Stimulated activated CD4-positive, alpha-beta T cell treated with anti-CD3 and anti-CD28 coated beads, TNF-alpha, amount 100 ng/mL, for 1 hour (primary cell): ENCODE measurements at places on chromosomes 12 and 14.
A peak's percentile ranks its signal among the peaks of the same experiment; 100 is the strongest.

- no peak for DNase-seq
Observed at GRCh38 chr12:70176290-70176689, 66.9 kb upstream of the CNOT2 start.

- DNase-seq = no peak
Observed at GRCh38 chr12:51926718-51927117, 19.4 kb downstream of the ACVRL1 start.

DNA sequence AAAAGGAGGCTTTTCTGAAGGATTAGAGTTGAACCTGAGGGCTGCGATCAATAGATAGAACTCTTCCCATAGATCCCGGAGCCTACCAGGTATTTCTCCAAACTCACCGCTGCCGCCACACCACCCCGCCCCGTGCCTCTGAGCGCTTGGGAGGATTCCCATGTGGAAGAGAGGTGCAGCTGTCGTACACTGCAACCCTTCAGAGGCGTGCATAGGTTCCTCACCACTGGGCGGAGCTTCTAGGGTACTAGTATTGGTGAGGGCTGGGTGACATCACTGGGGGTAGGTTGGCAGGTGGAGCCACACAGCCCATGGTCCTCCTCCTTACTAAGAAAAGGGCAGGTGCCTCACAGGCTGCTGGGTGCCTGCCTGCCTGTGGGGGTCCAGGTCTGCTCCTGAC, 127.0 kb downstream of the TSPAN9 start:
- no peak for DNase-seq

DNA sequence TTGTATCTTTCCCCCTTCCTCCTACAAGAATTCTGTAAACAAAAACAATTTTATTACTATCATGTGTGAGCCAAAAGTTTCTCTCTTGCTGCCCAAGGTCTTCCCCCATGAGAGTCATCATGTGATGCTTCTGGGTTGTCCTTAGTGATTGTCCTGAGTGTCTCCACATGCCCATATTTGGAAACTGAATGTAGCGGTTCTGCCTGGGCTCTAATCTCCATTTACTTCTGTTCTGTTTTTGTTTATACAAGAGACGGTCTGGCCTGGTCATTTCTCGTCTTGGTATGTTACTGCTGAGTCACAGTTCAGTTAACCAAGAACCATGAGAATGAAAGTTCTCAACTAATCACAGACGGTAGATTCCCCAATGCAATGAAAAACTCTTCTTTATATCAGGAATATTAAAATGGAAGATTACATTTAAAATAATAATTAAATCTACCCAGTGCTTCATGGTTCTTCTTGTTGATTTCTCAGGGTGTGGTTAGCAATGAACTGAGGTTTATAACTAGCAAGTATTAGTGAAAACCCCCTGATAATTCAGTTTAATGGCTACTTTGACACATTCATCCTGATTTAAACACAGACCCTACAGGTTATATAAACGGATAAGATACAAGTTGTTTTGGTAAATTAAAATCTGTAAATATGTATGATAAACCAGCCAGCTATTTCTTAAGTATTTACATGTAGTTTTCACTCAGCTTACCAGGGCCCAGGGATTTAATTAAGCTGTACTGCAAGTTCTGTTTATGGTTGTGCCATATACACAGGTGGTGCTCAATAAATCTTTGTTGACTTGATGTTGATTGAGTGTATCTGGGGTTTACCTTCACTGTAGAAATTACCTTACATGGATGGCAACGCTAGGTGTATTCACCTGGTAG, 81.1 kb downstream of the PELI2 start:
- no peak for DNase-seq

DNA sequence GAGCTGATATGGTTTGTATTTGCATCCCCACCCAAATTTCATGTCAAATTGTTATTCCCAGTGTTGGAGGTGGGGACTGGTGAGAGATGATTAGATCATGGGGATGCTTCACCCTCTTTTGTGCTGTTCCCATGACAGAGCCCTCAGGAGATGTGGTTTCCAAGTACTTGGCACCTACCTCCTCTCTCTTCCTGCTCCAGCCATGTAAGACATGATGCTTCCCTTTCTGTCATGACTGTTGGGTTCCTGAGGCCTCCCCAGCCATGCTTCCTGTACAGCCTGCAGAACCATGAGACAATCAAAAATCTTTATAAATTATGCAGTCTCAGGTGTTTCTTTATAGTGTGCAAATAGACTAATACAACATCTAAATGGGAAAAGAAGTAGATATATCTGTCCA, 754.5 kb downstream of the TMEM121 start:
- no peak for DNase-seq

DNA sequence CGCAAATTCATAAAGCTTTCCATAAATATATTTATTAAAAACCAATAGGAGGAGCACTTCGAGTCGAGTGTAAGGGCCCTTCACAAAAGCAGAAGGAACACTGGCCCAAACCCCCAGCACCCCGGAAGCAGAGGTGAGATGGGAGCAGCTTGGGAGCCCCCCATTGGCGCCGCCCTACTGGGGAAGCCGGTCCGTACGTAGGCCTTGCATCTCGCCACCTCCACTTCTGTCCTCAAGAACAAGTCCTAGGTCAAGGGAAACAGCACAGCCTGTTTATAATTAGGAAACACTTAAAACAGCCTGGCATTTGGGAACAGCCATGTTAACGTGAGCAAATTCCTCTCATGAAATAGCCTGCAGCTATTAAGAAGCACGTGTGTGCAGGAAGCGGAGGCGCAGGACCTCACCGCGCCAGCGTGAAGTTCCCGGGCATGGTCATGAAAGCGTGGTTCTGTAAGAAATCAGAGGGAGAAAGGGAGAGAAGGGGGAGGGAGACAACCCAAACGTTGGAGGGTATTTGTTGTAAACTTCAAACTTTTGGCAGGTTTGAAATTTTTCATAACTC, 7.7 kb downstream of the ANKRD9 start:
- no peak for DNase-seq

- no peak for DNase-seq
Observed at GRCh38 chr14:51554339-51554920, 97.3 kb upstream of the FRMD6 start.

GRCh38 chr12:1034751-1035457, 43.9 kb downstream of the ERC1 start:
- DNase-seq = no peak

GRCh38 chr12:114903083-114903691, 219.2 kb upstream of the TBX3 start:
- no peak for DNase-seq

- DNase-seq = no peak
Observed at GRCh38 chr12:126487431-126487980, 1422.3 kb downstream of the AACS start.

- DNase-seq = no peak
Observed at GRCh38 chr14:49933704-49934103, 40.8 kb downstream of the ARF6 start.

GRCh38 chr12:92369636-92370035, 224.0 kb upstream of the BTG1 start:
- no peak for DNase-seq

DNA sequence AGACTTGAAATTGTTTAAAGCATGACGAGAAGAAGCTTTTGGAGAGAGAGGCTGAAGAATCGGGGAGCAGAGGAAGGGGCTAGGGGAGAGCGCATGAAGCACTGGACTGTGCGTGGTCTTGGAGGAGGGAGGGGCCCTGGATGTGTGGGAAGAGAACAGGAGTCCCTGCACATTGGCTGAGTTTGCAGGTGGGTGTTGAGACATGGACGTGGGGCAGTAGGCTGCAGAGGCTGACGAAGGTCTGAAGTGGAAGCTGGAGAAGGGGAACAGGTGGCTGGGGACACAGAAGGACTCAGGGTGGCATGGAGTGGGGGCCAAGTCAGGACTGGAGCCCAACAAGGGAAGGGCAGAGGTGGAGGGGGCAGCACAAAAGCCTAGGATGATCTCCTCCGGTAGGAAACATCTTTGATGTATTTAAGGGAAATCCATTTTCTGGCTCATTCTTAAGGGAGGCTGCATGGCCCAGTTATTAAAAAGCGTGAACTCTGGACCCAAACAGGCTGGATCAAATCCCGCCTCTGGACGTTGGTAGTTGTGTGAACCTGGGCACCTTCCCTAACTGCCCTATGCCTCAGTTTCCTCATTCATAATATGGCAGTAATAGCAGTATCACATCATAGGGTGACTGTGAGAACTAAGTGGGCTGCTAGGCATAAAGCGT, 29.0 kb downstream of the ADGRD1 start:
- DNase-seq = no peak

DNA sequence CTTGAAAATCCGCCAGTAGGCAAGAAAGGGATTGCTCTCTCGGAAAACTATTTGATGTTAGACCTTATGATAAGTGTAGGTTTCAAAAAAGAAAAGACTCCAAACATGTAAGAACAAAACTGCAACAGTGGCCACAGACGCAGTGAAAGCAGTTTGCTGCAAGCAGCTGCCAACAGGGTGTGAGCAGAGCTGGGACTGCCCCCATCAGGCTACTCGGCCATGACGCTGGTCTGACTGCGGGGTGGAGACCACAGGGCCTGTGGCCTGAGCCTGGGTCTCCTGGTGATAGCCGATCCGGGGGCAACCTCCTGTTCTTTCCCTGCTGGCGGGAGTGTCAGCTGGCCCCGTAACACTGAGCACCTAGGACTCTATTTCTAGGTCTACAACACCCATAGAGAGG, 63.2 kb downstream of the AMN start:
- DNase-seq = no peak

DNA sequence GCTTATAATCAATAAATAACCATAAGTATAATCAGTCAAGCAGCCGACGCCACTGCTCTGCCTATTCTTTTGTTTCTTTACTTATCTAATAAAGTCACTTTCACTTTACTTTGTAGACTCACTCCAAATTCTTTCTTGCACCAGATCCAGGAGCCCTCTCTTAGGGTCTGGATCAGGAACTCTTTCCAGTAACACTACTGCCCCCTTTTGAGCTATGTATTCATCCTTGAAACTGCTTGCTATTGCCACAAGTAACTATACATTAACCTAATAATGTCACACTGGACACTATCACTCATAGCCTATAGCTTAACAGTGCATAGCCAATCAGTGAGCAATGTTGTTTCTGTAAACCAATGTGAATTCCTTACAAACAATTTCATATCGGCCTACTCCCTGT, 2.8 kb upstream of the NID2 start:
- no peak for DNase-seq

DNA sequence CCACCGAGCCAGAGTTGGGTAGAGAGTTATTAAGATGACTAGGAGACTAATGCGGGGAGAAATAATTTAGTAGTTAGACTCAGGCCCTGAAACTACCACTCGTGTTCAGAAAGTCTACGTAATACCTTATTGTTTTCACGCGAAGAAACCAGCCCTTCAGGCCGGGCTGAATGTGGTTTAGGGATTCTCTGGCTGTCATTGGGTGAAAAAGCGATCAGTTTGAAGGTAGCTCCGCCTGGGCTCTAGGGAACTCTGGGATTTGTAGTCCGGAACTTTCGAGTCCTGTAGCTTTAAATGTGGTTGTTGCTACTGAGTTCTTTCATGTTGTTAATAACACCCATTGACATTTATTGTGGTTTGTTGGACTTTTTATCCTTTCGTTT, 549 bp upstream of the WDR89 start:
- peak; percentile 61 for DNase-seq

- no peak for DNase-seq
Observed at GRCh38 chr12:132620113-132620898, 1.7 kb downstream of the P2RX2 start.

GRCh38 chr12:83514372-83514771, 827.7 kb downstream of the TMTC2 start:
- no peak for DNase-seq

- no peak for DNase-seq
Observed at GRCh38 chr12:418432-418831, 17.0 kb downstream of the CCDC77 start.

DNA sequence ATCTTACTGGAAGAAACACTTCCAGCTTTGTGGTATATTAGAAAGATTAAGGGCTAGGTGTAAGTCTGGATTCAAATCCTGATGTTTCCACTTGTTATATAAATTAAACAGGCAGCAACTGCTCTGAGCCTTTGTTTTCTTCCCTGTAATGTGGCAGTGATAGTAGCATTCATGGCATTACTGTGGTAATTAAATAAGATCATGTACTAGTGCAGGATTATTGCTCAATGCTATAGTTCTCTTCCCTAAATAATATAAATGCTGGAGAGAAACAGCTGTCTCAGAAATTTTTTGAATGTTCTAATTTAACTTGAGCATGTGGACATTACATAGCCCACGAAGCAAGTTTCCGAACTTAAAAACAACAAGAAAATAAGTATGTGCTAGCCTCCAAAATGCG, 5.4 kb downstream of the TMEM117 start:
- no peak for DNase-seq

GRCh38 chr12:130775953-130776856, 60.1 kb upstream of the RIMBP2 start:
- peak; percentile 51 for DNase-seq

DNA sequence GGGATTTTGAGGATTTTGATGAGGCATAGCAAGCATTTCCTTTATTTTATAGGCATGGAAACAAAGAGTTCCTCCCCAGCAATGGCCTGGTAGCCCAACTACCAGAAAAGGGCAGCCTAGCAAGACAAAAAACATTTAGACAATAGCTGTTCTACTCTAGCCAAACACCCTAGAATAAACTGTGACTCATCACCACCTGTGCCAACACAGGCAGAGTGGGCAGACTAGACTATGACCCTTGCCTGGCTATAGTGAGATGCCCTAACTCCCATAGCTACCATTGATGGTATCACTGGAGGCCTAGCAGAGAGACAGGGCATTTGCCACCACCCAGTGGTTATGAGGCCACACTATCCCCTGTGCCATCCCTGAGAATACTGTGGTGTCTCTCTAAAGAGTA, 15.5 kb upstream of the CCER1 start:
- no peak for DNase-seq

GRCh38 chr12:86662464-86662863, 406.3 kb upstream of the MGAT4C start:
- DNase-seq = no peak
